Suppressor macrophage (primary cell): ENCODE measurements at places on chromosomes 6 and 20.

- DNase-seq, result peak; percentile 20
Observed at GRCh38 chr6:136921381-136921935, 643 bp upstream of the SLC35D3 start.

- DNase-seq, result no peak
Observed at GRCh38 chr6:141641951-141642350, 490.8 kb upstream of the GJE1 start.

GRCh38 chr6:6803180-6803977 lies 214.9 kb downstream of the LY86 start:
- no peak for DNase-seq

DNA sequence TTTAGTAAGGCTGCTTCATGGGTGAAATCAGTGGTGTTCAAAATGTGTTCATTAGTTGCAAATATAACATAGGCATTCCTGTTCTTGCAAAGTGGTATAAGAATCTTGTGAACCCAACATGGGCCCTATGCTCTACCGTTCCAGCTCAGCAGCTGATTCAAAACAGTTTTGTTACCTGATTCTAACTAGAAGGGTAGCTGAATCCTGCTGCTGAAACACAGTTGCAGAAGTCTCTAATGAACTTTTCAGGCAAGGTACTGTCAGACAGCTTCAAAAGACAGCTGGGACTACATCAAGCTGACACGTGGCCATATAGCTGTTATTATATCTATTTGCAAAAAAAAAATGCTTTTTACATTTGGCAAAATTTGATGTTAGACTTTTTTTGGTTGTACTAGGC lies 22.7 kb downstream of the THEMIS start:
- no peak for DNase-seq

DNA sequence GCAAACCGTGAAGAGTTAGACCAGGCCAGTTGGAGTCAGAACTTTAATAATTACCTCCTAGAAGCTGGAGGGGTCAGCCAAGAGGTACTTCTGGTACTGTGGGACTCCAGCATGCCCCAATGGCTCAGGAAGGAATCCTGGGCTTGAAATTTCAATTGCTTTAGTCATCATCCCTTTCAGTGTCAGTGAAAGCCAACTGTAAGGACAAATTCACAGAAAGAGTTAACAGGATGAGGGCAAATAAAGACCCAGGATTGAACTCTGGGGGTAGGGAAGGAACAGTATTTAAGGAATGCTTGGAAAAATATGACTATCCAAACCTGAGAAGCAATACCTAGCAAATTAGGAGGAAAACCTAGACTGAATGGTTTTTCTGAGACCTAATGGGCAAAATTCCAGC lies 735.1 kb upstream of the MARCKS start:
- DNase-seq, result no peak

GRCh38 chr6:56361812-56362211 lies 114.4 kb upstream of the COL21A1 start:
- no peak for DNase-seq

DNA sequence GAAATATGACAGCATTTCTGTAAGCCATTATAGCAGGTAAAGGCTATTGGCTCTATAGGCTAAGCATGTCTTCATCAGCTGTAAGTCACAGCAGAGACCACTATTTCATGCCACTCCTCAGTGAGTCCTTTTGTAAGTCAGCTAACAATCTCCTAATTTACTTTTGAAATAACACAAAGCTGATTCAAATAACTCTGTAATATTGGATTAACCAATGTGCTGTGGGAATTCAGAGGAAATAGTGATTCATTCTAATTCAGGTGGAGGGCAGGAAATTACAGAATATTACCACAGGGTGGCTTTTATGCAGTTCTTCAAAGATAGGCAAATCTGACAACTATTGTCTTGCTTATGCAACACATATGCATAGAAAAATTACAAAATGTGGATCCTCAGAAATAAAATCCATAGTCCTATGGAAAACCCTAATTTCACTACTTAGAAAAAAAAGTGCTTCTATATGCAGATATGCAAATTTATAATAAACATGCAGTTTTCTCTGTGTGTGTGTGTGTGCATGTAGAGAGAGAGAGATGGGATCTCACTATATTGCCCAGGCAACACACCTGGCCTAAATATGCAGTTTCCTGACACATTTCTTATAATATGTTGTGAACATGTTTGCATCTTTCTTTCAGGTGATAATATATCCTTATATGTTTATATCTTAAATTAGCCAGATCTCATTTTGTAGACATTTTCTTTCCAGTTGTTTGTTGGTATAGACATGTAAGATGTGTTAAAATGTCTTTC lies 4.8 kb upstream of the SMIM28 start:
- no peak for DNase-seq
